ENCODE measurements at places on chromosomes 13 and 19.

DNA sequence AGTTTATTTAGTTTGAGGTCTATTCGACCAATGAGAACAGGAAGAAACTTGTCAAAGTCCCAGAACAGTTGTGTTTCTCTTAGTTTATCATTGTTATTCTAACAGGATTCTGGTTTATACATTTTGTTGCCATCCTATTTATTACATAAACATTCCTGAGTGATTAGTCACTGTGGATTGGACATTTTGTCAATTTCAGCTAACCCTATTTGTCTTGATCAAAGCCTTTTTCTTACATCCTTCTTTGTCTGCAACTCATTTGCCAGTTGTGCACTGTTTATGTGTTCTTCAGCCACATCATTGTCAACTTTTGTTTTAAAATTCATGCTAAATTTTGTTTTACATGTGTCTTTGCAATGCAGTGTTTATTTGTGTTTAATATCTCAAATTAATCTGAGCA, 886.0 kb upstream of the SLC10A2 start:
- DNase-seq, result no peak

GRCh38 chr13:37201081-37201480, 95.6 kb upstream of the CSNK1A1L start:
- no peak for DNase-seq

GRCh38 chr19:54523403-54523802, 20.8 kb downstream of the LAIR2 start:
- no peak for DNase-seq

GRCh38 chr13:61592489-61592888, 176.8 kb upstream of the PCDH20 start:
- DNase-seq, result no peak

DNA sequence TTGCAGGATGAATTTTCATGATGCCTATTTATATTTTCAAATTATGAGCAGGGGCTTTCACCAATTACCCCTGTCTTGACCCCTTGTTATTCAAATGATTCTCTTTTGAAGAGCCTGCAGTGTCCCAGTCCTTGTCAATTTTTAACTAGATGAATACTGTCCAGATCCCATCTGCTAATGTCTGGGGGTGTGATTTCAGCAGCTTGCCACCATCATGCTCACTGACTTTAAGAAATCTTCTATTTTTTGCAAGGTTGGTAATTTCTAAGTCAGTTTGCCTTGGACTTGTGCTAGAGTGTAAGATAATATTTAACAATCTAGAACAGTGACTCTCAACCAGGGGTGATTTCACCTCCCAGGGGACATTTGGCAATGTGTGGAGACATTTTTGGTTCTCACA, 106.0 kb downstream of the CACNA1A start:
- DNase-seq, result no peak

- no peak for DNase-seq
Measured at GRCh38 chr19:33699754-33700407, 78.1 kb downstream of the CHST8 start.

DNA sequence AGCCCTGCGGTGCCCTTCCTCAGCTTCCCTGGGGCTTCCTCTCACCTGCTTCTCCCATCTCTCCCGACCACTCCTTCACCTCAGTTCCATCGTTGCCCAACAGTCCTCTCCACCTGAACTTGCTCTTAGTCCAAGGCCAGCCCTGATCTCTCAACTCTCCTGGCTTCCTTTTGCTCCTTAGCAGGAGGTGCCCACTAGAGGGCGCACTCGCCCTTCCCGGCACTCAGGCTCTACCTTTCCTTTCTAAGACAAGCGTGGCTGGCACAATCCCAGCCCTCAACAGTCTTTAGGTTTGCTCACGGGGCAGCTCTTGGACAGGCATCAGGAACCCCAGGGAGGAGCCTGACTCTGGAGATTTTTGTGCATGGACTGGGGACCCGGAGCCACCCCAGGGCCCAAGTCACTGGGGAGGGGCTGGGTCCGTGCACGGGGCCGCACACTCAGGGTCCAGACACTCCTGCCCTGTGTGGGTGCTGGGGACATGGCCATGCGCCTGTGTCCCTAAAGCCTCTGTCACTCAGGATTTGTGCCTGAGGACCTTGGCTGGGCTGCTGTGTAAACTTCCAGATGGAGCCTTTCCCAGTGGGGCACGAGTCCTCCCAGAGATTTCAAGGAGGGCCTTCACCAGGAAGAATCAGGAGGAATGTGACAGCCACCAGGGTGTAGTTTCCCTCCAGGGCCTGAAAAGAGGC, 12.1 kb upstream of the CEACAM8 start:
- no peak for DNase-seq

DNA sequence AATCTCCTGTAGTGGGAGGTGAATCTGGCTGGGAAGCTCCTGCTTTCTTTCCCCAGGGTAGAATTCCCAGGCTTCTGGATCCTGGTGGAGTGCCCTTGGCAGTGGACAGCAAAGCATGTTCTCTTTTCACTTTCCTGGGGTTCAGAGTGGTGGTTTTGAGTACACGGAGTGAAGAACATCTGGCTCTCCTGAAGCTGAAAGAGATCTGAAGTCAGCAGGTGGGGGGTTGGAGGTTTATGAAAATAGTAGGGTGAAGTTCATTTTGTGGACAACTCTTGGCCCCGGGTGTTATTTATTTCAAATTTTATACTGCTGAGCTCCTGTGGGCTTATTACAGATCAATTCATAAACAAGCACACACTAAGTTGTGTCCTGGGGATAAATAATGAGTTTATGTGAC, 497.3 kb downstream of the KLF5 start:
- DNase-seq, result no peak

DNA sequence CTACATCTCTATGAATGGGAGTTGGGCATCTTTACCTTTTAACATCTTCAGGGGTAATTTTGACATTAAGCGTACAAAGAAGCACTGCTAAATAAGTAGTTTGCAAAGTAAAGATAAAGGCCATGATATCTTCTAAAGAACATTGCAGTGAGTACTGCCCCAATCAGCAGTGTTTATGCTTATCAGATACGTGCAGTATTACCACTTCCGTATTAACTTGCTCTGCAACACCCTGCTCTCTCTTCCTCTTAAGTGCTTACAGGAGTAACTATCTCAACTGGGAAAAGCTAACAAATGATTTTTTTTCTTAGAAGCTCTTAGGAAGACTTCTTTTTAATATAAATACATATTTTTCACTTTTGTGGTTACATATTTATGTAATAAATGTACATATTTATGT, 793.7 kb upstream of the SLC10A2 start:
- no peak for DNase-seq

DNA sequence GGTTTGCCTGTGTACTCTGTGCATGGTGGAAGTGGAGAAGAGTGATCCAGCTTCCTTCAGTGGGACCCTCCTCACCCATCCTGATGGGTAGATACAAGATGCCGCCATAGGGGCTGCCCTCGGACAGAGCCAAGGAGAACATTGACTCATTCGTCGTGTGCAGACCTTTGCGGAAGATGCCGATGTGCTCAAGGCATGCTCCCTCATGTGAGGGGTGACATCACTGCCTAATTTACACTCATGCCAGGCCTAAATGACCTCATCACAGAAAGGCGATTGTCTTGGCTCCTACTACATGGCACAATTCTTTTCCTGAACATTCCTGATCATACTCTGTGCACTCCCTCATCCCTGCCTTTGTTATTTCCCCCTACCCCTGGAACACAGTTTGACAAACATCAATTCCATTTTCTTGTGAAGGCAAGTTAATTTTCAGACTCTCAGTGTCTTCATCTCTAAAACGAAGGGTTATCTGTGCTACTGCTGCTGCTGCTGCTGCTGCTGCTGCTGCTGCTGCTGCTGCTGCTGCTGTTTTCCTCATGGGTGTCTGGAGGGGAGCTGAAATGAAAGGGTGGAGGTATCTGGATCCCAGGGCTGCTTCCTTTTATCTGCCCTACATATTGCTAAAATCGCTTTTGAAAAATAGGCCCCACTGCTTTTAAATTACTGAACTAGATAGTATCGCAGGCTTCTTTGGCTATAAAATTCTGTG, 146.5 kb upstream of the ARGLU1 start:
- DNase-seq, result no peak

- no peak for DNase-seq
Measured at GRCh38 chr13:48873081-48873480, 102.6 kb upstream of the FNDC3A start.

DNA sequence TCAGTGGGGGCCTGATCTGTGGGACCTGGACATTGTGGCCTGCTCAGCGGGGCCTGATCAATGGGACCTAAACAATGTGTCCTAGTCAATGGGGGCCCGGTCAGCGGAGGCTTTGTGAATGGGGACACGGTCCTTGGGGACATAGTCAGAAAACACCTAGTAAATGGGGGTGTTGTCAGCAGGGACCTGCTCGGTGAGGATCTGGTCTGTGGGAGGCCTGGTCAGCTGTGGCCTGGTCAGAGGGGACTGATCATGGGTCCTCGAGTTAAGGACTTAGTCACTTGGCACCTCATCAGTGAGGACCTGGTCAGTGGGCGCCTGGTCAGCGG, 44.5 kb upstream of the TPM4 start:
- DNase-seq, result no peak

GRCh38 chr19:24166055-24166454, 79.1 kb downstream of the ZNF254 start:
- no peak for DNase-seq

GRCh38 chr13:71758828-71759227, 108.2 kb downstream of the DACH1 start:
- no peak for DNase-seq

- DNase-seq, result no peak
Measured at GRCh38 chr19:10228920-10229319, 2.2 kb downstream of the S1PR2 start.

DNA sequence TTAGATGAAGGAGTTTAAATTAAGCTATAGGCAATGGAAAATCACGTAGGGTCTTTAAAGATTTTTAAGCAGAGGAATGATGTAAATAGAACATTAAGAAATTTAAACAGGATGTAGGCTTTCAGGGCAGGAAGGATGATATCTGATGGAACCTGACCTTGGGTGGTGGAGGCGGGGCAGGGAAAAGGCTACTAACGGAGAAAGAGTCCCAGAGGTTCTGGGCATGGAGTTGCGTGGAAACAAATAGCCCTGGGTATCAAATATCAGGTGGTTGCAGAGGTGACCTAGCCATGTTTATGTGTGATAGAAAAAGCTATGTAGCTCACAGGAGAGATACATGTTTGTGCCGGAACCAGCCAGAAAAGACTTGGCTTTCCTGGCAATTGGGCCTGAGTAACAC, 7.8 kb upstream of the CDK8 start:
- no peak for DNase-seq

- no peak for DNase-seq
Measured at GRCh38 chr13:40383132-40383531, 283.3 kb downstream of the FOXO1 start.

GRCh38 chr19:30608471-30608870, 236.3 kb downstream of the ZNF536 start:
- DNase-seq, result no peak

All from AG04450 (cell line).